HT1080 (cell line): ENCODE measurements at places on chromosomes 2 and 18. TPM values are rescaled to one million over a fixed set of nuclear protein-coding genes. Genes with fewer than 3 reads are reported as not detected.

SLC8A1 gene
- 8.3 and 8.8 TPM in 2 replicates for total RNA-seq

VAMP5 gene
- total RNA-seq = not detected in 2 replicates

DNA sequence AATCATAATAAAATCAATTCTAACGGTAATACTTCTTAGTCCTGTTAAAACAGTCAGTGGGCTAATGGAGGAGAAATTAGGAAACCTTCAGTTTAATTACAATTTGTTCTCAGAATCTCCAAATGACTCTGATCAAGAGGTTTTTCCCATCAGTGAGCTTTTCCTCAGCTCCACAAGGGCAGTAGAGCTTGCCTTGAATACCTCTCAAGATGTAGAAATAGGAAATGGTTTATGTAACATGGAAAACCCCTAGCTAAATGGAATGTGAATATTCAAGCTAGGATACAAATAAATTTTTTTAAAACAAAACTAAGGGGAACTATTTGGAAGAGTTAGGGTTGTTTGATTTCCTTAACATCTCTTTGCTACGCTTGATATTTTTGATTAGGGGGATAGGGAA is 87.5 kb downstream of the PLEKHM3 start:
- DNase-seq = no peak

GREB1 gene
- 1.2 and 1.7 TPM in 2 replicates for total RNA-seq

GRCh38 chr2:20422402-20423271 is 24.2 kb upstream of the RHOB start:
- no peak for DNase-seq

GRCh38 chr2:98093611-98094010 is 6.6 kb downstream of the VWA3B start:
- no peak for DNase-seq

DNA sequence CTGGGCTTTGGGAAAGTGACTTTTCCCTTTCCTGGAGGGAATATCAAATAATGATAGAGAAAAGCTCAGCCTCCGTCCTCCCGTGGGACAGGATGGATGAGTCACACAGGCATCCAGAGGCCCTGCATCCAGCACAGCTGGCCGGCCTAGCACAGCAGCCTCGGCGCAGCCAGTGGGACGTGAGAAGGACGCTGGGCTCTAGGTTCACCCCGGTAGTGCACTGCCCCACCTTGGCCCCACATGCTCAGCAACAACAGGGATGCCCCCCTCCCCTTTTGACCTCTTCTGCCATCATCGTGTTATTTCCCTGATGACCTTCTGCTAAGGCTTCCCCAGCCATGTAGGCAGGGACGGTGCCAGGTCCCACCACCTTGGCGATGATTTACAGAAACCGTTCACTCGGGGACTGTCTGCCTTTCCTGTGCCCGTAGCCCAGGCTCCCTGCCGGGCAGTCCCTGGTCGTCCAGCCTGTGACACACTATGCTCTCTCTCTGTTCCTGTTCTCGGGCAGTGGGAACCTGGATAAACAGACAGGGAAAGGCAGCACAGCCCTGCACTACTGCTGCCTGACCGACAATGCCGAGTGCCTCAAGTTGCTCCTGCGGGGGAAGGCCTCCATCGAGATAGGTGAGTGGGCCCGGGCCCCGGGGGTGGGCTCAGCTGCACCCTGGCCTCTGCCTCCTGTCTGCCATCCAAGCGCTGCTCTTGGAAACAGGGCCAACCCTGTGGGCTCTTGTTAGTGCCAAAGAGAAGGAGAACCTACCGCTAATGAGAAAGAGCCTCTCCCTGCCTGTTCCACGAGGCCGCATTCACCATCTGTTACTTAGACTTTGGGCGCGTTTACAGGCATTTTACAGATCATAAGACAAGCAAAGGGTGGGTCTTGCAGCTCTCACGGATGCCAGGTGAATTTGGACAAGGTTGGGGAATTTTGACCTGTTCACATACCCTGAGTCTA is 44.6 kb downstream of the ITGB1BP1 start:
- DNase-seq = peak; percentile 86

DNA sequence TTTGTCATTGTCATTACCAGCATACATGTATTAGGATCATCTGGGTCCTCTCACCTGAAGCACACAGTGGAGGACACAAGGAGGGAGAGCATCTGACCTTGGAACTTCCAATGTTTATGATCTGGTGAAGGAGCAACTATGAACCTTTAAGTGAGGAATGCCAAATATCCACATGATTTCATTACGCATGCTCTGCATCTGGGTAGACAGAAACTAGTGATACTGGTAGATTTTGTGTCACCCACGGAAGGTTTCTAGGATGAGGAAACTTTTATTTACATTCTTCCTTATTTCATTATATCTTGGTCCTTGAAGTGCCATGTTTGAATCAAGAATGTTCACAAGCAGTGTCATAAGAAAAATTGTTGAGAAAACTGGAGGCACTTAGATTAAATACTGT is 32.1 kb downstream of the SPC25 start:
- DNase-seq = no peak

MCM6 gene
- 23.5 and 29.9 TPM in 2 replicates for total RNA-seq

GRCh38 chr18:50186385-50186784 is 8.6 kb downstream of the MYO5B start:
- DNase-seq = no peak

DNA sequence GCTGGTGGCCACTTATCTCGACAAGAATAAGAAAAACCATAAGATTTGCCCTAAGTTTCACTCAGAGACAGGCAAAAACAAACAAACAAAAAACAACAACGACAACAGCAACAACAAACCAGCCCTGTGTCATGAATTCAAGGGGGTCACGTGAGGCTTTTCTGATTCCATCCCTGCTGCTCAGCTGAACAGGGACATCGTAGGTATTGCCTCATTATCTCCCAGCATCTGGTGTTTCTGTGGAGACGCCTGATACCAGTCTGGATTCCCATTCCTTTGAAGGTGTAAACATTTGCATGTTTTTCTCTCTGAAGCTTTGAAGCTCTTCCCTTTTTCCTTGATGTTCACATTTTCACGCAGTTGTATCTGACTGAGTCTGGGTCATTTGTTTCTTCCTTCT is 117.4 kb downstream of the KCNF1 start:
- DNase-seq = no peak

DQX1 gene
- total RNA-seq = 0.13 and 0.18 TPM in 2 replicates

DPP10 gene
- total RNA-seq = not detected in 2 replicates

- DNase-seq = no peak
Observed at GRCh38 chr2:238032755-238033337, 28.0 kb upstream of the SCLY start.

DNA sequence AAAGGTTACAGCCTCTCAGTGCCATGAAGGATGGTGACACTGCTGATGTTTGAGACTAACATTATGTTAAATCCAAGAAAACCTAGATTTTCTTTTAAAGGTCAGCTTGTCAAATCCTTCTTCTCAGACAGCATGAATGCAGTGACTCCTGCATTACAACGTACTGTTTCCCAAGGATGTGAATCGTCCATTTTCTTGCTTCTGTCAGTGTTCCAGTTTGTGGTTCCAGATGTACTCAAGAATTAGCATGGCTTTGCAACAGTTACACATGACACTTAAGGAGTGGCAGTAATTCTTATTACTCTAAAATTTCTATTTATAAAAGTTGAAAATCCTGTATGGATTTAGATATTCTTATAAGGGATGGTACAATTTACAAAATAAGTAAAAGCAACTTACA is 1.5 kb upstream of the TTC39C start:
- DNase-seq = no peak

DNA sequence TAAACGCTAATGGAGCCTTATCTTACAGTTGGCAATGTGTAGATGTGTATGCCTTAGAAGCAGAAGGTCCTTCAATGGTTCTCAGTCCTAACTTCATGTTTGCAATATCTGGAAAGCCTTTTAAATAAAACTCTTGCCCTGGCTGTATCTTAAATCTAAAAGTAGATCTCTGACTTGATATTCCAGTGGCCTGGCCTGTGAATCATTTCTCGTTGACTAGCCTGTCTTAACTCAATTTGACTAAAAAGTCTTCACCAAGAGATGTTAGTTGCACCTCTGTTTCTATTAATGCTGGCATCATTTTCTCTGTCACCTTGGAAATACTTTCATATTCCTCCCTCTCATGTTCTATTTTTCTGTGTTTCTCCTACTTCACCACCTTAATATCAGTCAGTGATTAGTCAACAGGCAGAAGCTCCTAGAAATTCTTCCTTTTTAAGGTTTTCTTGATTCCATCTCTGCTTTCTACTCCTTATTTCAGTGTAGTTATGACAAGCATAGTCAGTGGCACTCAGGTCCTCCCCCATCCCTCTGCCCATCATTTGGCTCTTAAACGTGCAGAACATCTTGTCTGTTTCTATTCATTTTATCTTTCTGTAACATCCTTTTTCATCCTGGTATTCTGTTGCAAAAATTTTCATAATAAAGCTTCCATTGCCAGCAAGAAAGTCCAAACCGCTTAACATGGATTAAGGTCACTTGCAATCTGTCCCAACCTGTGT is 4.3 kb downstream of the ITGAV start:
- DNase-seq = no peak

DNA sequence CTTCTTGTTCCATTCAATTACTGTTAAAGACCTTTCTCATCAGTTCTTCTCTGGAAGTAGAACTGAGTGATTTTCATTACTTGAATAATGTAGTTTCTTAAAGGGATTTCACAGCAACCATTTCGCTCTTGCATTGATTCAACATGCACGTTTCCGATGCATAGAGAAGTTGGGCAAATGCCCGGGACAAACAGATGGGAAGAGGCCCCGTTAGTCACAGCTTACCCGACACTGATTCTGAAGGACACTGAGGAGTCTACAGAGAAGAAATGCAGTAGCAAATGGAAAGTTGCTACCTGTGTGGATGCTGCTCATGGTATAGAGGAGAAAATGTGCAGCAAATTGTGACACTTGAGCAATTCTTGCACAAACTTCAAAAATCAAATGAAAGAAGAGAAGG is 32.3 kb upstream of the GCG start:
- DNase-seq = no peak

CYP1B1 gene
- total RNA-seq = not detected in 2 replicates

DNA sequence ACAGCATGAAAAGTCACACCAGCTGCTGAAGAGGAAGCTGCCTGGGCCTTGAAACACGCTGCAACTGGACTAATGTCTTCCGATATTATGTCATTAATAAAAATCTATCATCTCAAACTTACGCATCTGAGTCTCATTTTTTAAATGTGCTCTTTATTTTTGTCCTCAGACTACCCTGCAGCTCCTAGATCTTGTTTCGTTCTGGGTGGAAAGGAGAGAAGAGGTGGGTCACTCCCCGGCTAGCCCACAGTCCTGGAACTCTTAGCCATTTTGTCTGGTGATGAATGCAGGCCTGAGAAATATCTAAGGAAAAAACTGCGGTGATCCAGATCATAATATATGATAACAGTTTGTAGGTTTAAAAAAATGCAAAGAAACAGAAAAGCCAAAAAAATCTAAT is 73.3 kb downstream of the TXNL1 start:
- no peak for DNase-seq

DNA sequence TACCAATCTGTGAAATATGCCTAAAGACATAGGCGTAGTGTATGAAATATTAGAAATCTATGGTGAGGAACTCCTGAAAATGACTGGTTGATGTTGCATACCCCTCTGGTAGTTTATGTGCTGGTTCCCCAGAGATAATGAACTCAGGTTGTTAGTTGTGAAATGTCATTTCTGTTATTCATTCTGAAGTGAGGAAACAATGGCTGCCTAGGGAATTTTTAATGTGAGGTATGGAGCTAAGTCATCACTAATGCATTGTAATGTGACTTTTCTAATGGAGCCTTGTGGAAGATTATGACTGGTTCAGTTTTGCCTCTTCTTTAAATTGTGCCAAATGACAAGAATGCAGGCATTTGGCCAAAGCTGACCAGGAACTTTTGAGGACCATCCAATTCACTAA is 61.6 kb upstream of the RAB27B start:
- no peak for DNase-seq

GRCh38 chr2:98149333-98149697 is 62.3 kb downstream of the VWA3B start:
- DNase-seq = peak; percentile 85

PROM2 gene
- total RNA-seq = not detected in 2 replicates
